ENCODE measurements at places on chromosomes 6 and 20.

- DNase-seq: no peak
- no peaks in the 10 kb centered on the region for H3K27me3 ChIP-seq
- no peaks in the 10 kb centered on the region for H3K36me3 ChIP-seq
- no peak overlapping the region for H3K27ac ChIP-seq
- H3K4me1 ChIP-seq: no peaks in the 10 kb centered on the region
- H3K4me3 ChIP-seq: no peak overlapping the region
Measured at GRCh38 chr6:161225681-161226008, 48.2 kb downstream of the AGPAT4 start.

GRCh38 chr6:11276911-11277274 is 44.4 kb upstream of the NEDD9 start:
- H3K4me3 ChIP-seq: no peak overlapping the region
- peaks cover 8% of the 10 kb centered on the region for H3K4me1 ChIP-seq
- H3K36me3 ChIP-seq: no peaks in the 10 kb centered on the region
- H3K27me3 ChIP-seq: no peaks in the 10 kb centered on the region
- no peak overlapping the region for H3K27ac ChIP-seq

GRCh38 chr6:39830444-39830843 is 38.3 kb downstream of the DAAM2 start:
- no peaks in the 10 kb centered on the region for H3K27me3 ChIP-seq
- no peak for DNase-seq
- no peaks in the 10 kb centered on the region for H3K4me1 ChIP-seq
- H3K4me3 ChIP-seq: no peak overlapping the region

DNA sequence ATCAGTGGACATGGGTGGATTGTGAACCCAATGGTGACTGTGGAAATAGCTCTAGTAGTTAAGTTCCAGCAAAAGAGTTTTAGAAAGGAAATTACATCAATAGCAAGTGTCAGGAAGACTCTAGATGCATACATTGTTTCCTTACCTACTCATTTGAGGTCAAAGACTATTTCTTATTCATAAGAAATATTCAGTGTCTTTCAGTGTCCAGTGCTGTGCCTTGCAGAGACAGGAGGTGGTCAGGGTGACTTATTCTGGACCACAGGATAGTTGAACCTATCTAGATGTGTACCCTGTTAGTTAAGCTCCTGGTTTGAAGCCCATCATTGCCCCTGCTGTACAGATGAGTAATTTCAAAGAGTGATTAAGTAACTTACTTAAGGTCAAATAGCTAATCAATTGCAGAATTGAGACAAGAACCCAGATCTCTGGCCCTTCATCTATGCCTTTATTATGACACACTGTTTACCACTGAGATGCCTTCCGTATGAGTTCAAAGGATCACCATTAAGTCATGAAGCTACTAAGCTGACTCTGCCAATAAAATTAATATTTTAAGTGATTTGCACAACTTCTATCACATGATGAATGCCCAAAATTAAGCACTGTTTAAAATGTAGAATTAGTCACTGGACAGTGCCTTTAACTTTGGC is 136.1 kb downstream of the PDSS2 start:
- H3K27me3 ChIP-seq: no peaks in the 10 kb centered on the region
- H3K4me1 ChIP-seq: no peaks in the 10 kb centered on the region
- H3K36me3 ChIP-seq: no peaks in the 10 kb centered on the region
- no peak for DNase-seq
- H3K27ac ChIP-seq: no peak overlapping the region

GRCh38 chr6:105603788-105604586 is 201.1 kb upstream of the PREP start:
- no peak overlapping the region for H3K27ac ChIP-seq
- no peak overlapping the region for H3K4me3 ChIP-seq
- no peaks in the 10 kb centered on the region for H3K27me3 ChIP-seq
- no peak for DNase-seq
- no peaks in the 10 kb centered on the region for H3K36me3 ChIP-seq
- H3K4me1 ChIP-seq: no peaks in the 10 kb centered on the region

- no peaks in the 10 kb centered on the region for H3K4me1 ChIP-seq
- H3K27ac ChIP-seq: no peak overlapping the region
- H3K27me3 ChIP-seq: no peaks in the 10 kb centered on the region
Measured at GRCh38 chr20:12970372-12970821, 38.4 kb upstream of the SPTLC3 start.

- DNase-seq: no peak
- H3K27ac ChIP-seq: no peak overlapping the region
- H3K4me1 ChIP-seq: no peaks in the 10 kb centered on the region
- no peaks in the 10 kb centered on the region for H3K27me3 ChIP-seq
Measured at GRCh38 chr20:36792422-36792821, 18.9 kb upstream of the DSN1 start.

DNA sequence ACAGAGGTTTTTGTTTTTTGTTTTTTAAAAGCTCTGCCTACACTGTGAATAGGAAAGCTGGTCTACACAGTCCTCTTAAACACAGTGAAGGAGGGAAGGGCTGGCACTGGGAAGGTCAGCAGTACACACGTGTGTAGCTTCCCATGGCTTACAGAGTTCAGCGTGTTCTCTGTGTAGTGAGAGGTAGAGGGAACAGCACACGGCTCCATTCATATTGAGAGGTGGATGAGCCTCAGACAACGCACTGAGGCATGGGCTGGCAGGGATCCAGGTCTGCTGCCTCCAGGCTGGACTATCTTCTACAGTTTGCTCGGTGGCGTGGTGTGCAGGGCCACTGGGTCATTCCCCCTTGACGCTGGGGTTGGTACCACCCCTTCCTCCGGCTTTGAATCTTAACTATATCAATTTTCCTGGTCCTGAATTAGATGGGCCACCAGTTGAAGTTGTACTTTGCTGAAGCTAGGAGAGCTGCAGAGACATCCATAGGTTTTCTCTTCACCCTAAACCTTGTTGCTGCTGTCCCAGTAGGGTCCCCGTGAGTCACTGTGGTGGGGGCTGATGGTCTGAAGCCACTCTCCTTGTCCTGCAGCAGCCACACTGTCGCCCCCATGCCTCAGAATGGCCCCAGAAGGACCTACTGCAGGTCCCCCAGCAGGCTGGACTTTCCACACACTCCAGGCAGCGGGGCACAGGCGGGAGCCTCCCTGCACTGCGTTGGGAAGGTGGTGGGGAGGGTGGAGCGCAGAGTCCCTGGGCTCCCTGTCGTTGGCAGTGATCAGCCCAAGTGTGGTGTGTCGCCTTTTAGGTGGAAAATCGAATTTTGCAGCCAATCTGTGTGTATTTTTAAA is 2.0 kb downstream of the ARFGAP1 start:
- no peak overlapping the region for H3K27ac ChIP-seq
- H3K4me1 ChIP-seq: 0 out of 2 replicates have a peak, but pooled peaks cover 1% of the 10 kb centered on the region
- no peak overlapping the region for H3K4me3 ChIP-seq

DNA sequence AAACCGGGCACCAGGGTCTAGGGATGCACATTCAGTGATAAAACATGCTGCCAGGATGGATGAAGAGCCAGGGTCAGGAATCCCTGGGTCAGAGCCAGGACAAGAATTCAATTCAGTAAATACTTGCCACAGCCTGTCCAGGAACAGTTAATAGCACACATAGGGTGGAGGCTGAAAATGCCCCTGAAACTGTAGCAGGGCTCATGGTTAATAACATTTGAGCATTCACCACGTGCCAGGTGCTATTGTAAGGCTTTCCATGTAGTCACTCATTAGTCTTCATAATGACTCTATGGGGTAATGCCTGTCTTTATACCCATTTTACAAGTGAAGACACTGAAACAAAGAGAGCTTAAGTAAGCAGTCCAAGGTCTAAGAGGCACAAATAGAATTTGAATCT is 296.3 kb downstream of the LRFN2 start:
- no peak for DNase-seq
- peaks cover 7% of the 10 kb centered on the region for H3K4me1 ChIP-seq
- H3K27me3 ChIP-seq: no peaks in the 10 kb centered on the region

Data from iPS DF 6.9 (cell line).